ENCODE measurements at places on chromosomes 13 and 19.

DNA sequence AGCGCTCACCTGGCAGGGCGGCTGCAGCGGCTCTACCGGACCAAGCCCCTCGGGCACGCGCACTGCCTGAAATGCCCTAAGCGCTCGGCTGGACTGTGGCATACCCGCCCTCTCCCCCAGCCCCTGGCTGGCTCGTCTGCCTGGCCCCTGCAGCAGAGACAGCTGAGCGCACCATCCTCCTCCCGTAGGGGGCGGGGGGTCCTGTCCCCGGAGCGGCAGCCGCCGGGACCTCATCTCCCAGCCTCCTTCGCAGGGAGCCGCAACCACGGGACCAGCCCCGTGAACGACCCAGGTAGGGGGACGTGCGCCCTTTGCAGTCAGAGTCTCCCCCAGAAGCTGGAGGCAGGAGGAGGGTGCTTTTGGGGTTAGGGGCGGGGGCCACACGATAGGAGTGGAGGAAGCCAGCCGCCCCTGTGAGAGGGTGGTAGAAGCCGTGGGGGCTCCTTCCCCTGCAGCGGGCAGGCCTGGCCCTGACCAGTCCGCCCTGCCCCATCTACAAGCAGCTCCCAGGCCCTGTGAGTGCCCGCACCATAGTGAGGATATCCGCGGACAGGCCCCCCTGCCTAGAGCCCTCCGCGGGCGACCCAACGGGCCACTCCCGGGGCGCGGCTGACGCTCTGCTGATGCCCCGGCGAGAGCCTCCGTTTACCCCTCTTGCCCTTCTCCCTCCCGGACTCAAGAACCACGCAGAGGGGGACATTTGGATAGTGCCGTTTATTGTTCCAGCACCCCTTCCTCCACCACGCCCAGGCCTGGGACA, 34.2 kb downstream of the ZNF787 start:
- ATAC-seq = no peak

- ATAC-seq = no peak
These were observed 74.5 kb downstream of the CYSLTR2 start for GRCh38 chr13:48728226-48728625.

DNA sequence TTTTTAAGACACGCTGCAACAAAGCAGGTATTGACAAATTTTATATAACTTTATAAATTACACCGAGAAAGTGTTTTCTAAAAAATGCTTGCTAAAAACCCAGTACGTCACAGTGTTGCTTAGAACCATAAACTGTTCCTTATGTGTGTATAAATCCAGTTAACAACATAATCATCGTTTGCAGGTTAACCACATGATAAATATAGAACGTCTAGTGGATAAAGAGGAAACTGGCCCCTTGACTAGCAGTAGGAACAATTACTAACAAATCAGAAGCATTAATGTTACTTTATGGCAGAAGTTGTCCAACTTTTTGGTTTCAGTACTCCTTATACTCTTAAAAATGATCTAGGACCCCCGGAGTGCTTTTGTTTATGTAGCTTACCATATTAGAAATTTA, 1.2 kb downstream of the BRCA2 start:
- ATAC-seq = no peak

- no peak for ATAC-seq
These were observed 4.8 kb upstream of the MYH14 start for GRCh38 chr19:50198431-50199258.

GRCh38 chr19:13003081-13003480, 7.8 kb downstream of the NFIX start:
- no peak for ATAC-seq

GRCh38 chr13:43271152-43271551, 247.8 kb downstream of the DNAJC15 start:
- ATAC-seq = no peak

GRCh38 chr13:77986713-77987112, 68.1 kb upstream of the EDNRB start:
- no peak for ATAC-seq

DNA sequence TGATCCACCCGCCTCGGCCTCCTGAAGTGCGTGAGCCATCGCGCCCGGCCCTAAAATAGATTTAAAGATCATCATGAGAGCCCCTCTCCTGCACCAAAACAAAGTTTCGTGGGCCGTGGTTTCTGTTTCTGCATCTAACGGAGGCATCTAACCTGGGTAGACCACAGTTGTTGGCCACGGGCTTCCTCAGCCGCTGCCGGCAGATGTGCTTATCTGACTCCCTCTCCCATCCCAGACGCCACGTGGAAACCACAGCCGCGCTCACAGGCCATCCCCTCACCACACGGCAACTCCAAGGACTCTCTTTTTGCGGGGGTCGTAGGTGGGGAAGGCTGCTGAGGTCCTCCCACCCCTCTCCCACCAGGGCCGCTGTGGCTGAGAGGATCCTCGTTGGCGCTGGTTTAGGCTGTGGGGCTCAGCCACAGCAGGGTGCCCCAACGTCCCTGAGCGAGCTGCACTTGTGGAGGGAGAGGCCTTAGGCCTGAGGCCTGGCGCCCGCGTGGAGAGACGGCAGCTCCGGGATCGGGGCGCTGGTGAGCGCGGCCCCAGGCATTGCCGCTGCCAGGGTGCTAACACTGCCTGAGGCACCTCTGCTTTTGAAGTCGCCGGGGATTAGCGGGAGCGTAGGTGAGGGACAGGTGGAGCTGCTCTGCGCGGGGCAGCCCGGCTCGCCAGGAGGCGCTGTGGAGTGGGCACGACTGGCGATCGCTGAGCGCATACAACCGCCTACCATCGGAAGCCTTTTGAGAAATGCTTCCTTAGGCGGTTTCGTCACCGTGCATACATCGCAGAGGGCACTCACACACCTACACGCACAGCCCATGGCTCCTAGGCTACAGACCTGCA, 8.9 kb downstream of the ZSCAN1 start:
- ATAC-seq = no peak

Data from gastroesophageal sphincter (tissue), 4 donors.